Testis (tissue), 5 donors: ENCODE measurements at places on chromosomes 5 and 9.

- no peak for DNase-seq
Observed at GRCh38 chr5:4862500-4862899, 277.6 kb upstream of the ADAMTS16 start.

DNA sequence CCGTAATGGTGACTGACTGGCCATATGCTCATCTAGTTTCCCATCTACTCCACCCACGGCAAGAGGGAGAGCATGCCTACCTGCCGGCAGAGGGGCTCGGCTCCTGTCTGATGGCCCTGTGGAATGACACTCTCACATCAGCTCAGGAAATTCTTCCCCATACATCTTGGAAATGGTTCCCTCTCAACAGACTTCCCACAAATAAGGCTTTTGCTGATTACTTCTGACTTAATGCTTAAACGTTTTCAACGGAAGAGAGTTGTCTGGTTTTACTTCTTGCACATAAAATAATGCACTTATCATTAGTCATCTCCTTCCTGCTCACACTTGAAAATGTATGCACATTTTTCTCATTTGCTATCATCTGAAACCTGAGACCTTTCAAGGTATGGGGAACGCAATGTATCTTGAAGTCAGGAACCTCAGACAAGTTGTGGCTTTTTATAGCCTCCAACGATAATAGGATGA lies 129.5 kb downstream of the TTLL11 start:
- no peak for DNase-seq

- no peak for DNase-seq
Observed at GRCh38 chr5:137234973-137235943, 263.9 kb downstream of the SPOCK1 start.

DNA sequence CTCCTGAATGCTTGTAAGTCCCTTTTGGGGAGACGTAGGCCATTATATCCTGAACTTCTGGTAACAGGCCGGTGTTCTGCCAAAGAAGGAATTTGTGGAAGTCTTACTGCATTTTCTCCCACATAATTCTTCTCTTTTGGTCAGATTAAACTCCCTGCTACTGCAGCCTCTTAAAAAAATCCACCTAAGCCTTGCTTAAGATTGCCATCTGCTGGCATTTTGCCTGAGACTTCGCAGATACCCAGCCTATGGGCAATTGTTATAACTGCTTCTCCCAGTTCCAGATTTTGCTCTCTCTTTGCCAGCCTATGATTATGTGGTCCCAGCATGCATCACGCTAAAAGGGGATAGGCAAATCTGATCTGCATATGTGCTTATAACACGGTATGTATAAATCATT lies 391.6 kb upstream of the CHD1 start:
- DNase-seq: no peak

DNA sequence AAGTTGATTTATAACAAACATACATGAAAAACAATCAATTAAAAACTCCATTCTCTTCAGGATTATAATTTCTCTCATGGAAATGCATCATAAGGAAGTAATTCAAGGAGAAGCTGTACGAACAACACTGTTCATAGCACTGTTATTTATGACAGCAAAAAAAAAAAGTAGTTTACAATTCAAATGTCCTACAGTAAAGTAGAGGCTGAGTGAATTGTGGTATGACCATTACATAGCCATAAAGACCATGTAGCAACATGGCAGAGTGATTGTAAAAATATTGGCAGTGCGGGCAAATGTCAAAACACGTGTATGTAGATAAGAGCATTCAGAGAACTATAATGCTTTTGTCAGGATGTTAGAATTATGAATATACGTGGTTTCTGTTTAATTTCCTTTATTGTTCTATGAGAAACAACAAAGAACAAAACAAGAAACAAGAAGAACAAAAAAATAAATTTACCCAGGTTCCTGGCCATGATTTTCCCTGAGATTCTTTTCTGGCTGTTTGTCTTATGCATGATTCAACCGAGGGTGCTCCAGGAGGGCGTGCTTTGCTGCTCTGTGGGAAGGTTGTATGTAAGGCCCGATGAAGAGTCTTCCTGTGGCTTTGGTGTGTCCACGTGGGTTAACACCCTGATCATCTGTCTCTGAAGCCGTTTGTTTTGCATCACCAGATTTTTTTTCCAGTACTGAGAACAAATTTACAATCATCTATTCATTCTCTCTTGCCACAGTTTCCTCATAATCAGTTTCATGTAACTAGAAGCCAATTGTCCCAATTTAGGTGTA lies 28.8 kb downstream of the GCNT4 start:
- DNase-seq: no peak

DNA sequence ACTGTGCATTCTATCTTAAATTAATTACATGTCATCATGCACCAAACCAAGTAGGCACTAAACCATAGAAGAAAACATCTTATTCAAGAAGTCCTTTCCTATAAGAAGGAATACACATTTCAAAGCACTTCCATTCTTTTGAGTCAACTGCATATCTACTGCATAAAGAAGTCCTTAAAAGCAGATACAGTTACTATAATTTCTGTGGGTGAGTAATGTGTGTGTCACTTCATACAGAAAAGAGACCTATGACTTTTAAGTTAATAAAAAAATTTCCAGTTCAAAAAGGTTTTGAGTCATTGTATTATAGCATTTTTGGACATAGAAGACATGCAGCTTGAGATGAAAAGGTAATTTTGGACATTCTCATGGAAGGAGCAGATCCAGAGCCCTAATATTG lies 125.0 kb downstream of the DTWD2 start:
- no peak for DNase-seq

DNA sequence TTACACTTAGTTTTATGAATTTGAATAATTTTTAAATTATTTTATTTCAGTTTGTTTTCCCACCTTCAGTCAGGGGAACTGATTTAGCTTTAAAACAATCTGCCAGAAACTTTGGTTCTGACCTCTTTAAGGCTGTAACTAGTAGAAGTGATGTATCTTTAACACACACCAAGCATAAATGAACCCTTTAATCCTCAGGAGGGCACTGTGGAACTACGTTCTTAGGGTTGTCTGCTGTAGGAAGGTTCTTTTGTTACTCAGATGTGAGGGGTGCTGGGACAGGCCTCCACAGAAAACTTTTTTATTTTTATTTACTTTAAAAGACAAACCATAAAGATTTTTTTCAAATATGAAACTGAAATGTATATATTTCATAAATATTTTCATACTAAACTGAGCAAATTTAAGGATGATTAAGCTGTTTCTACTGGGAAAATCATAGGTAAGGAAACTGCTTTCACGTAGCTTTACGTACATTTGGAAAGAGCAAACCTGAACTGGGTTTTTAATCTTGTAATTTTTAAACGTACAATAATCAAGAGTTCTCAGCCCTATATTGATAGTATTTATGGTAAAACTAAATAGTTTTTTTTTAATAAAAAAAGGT lies 5.3 kb downstream of the KLF4 start:
- peak; percentile 65 for DNase-seq

DNA sequence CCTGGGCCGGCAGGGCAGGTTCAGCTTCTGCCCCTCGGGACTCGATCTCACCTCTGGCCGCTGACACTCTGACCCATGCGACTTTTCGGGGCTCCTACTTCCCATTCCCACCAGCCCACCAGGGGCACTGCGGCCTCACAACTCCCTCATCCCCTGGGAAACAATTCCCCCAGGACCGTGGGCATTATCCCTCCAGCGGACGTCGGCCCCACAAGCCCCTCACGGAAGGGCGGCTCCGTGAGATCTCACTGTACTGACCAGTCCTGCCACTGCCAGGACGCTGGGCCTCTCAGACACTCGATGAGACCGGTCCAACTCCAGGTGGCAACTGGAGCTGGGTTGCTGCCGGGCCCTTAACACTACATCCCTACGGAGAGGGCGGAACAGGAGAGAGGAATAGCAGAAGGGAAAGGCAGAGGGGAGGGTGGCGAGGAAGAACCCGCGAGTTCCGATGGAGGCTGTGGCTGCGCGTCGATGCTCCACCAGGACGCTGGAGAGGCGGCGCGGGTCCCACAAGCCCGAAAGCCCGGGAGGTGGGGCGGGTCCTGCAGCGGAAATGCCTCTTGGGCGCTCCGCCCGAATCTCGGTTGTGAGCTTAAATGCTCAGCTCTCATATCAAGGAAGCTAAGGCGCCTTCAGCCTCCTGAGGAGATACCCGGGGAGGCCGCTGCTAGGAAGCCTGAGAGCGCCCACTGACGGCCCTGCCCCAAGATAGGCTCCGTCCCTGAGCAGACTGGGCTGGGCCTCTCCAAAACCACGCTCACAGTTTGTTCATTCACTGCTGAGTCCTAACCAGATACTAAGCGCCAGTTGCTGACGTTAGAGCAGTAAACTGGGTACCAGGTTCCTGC lies 36.3 kb downstream of the VCP start:
- peak; percentile 45 for DNase-seq

- no peak for DNase-seq
Observed at GRCh38 chr5:176817369-176817840, 7.0 kb downstream of the UNC5A start.

- DNase-seq: no peak
Observed at GRCh38 chr9:108439947-108440346, 415.8 kb downstream of the ACTL7B start.

DNA sequence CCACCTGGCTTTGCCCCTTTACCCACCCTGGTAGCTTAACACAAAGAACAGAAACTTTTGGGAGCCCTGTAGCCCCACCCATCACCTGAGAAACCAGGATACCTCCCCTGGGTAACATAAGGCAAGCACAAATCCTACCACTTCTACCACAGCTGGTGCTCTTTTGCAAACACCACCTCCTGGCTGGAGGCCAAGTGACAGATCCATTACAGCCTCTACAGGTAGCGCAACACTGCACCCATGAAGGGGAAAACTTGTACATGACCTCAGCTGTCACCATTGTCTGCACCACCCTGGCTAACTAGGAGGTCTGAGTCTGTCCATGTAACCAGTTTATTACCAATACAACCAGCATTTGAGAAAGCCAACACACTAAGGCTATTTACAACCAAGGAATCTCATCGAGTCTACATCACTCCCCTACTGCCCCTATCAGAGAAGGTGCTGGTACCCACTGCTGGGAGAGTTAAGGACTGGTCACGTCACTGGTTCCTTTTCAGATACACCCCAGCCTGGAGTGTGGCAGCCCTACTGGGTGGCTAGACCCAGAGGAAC lies 128.6 kb downstream of the PJA2 start:
- no peak for DNase-seq

DNA sequence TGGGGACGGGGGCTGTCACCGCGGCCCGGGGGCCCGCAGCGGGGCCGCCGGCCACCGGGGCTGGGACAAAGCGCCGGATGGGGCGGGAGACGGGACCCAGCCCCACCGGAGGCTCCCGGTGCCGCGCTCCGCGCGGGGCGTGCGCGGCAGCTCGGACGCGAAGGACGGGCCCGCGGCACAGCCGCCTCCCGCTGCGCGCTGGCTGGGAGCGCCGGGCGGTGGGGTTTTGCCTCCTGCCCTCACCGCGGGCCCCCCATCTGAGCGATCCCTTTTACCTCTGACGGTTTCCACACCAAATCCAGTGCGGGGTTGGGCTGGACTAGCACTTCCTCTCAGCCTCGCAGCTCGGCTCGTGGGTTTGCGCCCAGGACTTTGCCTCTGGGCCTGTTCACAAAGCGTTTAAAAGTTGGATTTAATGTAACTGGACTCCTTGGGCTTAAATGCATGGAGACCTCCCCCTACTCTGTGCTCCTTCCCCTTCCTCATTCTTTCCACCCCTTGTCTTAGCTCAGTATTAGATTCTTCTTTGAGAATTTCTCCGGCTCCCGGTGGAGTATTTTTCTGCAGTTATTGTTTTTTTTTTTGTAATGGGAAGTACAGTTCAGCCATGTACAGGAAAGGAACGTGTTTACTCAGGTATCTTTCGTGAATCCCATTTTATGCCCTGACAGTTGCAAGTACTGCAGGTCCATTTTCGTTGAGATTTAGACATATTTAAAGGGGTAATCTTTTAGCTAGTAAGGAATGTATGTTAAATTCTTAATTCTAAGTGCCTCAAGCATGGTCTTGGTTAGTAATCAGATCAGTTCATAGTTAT lies 691 bp downstream of the FCHO2 start:
- DNase-seq: peak; percentile 72

DNA sequence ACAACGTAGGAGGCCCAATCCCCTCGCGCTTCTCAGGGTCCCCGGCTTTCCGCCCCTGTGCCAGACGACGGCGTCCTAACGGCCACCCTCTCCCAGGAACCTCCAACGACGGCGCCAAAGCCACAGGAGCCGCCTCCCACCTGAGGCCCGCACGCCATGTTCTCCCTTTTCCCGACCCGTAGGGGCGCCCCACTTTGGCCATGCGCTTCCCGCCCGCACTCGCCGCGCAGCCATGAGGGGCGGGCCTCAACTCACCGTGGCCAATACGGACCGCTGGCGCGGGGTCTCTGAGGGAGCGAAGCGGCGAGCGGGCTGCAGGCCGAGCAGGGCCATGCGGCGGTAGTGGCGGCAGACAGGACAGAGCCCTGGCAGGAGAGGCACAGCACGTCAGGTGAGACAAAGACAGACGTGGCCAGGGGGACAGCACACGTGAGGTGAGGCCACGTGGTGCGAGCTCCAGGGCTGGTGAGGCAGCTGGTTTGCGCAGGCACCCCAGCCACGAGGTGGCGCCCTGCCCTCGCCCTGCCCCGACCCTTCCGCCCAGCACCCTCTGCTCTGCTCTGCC lies 1005.5 kb upstream of the PTPRD start:
- peak; percentile 59 for DNase-seq

DNA sequence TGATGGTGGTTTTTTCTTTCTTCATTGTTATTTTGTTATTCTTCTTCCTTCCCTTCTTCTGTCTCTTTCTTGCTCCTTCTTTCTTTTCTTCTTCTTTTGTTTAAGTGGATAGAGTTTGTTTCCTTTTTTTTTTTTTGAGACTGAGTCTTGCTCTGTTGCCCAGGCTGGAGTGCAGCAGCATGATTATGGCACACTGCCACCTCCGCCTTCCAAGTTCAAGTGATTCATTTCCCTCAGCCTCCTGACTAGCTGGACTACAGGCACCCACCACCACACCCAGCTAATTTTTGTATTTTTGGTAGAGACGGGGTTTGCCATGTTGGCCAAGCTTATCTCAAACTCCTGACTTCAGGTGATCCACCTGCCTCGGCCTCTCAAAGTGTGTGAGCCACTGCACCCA lies 40.3 kb downstream of the JAK2 start:
- DNase-seq: no peak

GRCh38 chr9:87748881-87749280 lies 23.0 kb downstream of the CTSL start:
- no peak for DNase-seq

GRCh38 chr5:119131530-119132304 lies 60.8 kb downstream of the DMXL1 start:
- DNase-seq: no peak
